ENCODE measurements at places on chromosomes 5 and 9. TPM values are rescaled to one million over a fixed set of nuclear protein-coding genes. Genes with fewer than 3 reads are reported as not detected.

DNA sequence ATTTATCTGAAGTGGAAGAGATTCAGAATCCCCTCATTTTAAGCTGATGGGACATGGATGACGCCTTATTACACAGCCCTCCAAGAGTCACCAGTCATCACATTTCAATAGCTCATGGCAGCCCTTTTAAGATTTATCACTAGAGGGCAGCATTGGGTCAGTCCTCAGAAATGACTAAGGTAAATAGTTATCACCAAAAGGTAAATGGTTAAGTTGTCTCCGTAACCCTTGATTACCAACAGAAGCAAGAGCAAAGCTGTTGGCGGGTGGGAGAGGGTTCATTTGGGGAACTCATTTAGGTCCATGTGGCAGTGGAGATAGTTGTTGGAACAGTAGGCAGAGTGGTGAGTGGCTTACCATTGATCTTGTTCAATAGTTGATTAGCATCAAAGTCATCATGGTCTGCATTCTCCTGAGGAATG is 12.0 kb upstream of the C9 start:
- no peak for DNase-seq

Gene WHRN
- total RNA-seq, result 0.56 TPM

GRCh38 chr5:122195802-122196394 is 66.6 kb downstream of the ZNF474 start:
- DNase-seq, result no peak

Gene MARCHF3
- 21.9 TPM for total RNA-seq

GRCh38 chr9:26247861-26248260 is 569.6 kb upstream of the TUSC1 start:
- no peak for DNase-seq

Gene KLHL9
- 12.1 TPM for total RNA-seq

Gene GZMA
- not detected for total RNA-seq

- no peak for DNase-seq
These were observed 87.3 kb downstream of the HRH2 start for GRCh38 chr5:175745210-175745609.

DNA sequence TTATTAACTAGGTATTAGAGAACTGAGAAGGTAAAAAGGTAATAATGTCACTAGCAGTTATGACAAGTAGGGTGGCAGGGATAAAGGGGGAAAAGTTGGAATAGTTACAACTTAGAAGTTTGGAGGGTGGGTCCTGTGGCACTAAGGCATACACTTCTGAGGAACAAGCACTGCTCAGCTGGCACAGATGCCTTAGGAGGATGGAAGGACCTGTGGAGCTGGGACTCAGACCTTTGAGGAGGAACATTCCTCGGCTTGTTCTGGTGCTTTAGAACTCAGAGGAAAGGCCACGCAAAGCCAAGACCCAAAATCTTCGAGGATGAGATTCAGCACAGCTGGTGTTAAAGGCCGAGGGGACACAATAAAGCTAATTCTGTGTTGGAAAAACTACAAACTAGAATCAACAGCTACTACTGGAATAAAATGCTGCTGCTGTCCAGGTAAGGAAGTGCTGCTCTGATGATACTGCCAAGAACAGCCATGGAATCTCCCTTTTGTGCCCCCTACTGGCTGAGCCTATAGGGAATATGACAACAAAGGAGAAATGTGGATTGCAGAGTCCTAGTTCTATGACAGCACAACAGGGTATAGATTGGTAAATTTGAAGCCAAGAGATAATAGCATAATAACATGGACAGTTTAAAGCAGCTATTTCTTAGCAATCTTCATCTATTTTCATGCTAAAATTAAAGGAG is 126.7 kb downstream of the SLC25A46 start:
- DNase-seq, result no peak

- DNase-seq, result no peak
These were observed 845.2 kb upstream of the CDH18 start for GRCh38 chr5:20833081-20833627.
